ENCODE measurements at places on chromosomes 5 and 9.

DNA sequence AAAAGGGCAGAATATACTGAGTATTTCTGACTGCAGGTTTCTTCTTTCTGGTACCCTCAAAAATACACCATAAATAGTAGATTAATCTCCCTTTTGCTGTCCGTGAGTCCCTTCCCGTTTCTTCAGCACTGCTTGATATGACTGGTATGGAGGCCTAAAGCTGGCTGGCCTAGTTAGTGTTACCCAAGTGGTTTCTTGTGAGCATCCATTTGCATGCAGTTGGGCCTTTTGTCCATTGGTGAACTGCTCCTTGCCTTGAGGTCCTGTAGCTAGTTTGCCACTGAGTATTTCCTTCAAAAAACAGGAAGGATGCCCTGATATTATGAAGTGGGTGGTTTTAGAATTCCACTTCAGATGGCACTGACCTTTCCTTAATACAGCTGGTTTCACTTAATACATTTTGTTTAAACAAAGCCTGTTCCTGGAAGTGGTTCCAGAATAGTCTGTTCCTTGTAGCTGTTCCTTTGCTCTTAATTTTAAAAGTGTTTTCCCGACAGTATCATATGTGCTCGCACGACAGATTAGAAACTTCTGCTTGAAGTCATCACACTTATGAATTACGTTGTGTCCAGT lies 40.0 kb upstream of the ABL1 start:
- DNase-seq = no peak

DNA sequence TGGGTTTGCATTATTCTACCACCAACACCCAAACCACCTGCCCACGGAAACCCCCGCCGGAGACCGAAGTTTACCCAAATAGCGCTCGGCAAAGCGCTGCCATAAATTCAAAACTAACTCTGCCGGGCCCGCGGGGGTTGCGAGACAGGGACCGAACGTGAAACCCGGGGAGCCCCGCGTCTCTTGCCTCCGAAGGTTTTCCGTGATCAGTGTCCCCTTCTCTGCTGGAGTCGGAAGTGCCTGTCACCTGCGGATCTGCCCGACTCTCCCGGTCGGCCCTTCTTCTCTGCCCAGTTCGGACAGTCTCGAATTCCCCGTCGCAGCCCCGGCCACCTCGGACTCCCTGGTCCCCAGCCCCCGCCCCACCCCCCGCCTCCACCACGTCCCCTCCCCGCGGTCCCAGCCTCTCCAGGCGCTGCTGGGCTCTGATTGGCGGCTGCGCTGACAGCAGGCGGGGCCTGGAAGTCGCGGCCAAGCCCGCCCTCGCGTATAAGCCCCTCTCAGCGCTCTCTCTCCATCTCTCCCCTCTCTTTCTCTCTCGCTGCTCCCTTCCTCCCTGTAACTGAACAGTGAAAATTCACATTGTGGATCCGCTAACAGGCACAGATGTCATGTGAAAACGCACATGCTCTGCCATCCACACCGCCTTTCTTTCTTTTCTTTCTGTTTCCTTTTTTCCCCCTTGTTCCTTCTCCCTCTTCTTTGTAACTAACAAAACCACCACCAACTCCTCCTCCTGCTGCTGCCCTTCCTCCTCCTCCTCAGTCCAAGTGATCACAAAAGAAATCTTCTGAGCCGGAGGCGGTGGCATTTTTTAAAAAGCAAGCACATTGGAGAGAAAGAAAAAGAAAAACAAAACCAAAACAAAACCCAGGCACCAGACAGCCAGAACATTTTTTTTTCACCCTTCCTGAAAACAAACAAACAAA lies at the start of gene RORB:
Gene RORB, plus strand, starts transcription at position 517 of the 929 bp plus-strand sequence. CDS start 642 bp downstream, outside the sequence.
- DNase-seq = peak; percentile 47

DNA sequence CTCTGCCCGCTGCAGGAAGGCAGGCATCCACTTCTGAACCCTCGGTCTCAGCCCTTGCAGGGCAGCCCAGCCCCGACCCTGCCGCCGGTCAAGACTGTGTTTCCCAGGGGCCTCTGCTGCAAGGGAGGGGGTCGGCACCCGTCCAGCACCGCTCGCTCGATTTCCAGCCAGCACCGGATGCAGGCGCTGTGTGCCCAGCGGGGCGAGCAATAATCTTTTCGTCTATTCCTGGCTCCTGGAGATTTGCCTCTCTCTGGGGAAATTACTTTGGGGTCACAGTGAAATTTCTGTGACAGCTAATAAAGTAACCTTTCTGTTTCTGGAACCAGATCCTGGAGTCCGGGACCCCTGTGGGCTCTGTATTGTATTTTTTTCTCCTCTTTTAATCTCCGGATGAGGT lies 155.3 kb downstream of the COL23A1 start:
- no peak for DNase-seq

DNA sequence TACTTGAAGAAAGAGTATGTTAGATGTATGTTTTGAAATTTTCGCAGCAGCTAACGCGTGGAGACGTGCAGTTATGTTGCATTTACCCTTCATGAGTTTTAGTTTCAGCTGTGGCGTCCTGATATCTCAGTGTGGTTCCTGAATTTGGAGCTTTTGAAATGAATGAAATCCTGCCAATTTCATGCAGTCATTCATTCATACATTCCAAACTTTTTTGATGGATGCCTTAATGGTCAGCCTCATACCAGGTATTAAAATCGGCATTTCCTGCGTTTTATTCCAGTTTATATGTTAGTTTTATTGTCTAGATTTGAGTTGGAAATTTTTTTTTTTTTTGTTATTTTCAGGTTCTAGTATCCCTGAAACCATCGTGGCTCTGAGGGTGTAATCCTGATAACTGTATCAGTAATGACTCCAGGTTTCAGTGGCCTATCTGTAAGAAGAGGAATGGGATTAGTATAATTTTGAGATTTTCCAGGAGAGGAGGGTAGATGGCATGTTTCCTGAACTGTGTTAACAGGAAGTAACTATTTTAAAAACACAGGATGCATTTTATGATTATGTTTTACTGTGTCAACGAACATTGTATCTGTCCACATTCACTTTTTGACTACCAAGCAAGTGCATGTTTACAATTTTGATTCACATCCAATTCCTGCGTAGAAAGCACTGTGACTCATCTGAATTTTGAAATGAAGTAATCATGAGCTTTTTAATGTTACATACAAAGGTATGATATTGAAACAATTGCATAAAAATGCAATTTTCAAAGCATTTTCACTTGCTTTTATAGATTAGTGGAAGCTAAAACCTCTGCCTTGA lies 1.0 kb downstream of the FOCAD start:
- DNase-seq = no peak

DNA sequence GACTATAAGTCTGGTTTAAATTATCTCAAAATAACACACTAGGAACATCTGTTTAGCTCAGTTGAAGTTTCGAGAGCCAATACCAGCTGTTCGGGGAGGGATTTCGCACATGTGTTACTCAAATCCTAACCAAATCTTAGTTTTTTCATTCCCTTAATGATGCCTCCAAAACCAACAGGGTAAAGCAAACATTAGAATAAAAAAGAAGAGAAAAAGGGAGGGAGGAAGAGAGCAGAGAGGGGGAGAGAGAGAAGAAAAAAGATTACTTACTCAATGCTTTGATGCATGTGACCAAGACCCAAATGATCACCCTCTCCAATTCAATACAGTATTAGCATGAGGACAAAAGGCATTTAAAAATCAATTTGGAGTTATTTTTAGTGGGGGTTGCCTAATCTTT lies 86.0 kb upstream of the NR5A1 start:
- DNase-seq = no peak

DNA sequence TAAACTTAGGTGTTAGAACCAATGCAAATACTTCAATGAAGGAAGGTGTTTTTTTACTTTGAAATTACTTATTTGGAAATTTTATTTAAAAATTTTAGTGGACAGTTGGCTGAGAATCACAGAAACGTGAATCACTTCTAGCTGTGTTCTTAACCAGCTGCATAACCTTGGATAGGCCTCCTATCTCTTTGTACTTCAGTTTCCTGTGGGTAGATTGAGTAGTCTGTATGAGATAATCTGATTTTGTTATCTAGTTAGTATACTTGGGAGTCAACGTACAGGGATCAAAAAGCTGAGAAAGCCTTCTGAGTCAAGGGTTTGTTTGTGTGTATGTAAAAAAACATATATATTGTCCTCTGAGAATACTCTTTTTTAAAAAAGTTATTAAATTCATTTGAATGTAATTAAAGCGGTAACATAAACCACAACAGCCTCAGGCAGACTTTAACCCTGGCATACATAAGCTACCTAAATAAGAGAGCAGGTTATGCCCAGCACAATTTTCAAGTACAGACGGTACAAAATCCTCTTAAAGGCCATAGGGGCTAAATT lies 38.1 kb upstream of the ZCCHC7 start:
- DNase-seq = no peak

DNA sequence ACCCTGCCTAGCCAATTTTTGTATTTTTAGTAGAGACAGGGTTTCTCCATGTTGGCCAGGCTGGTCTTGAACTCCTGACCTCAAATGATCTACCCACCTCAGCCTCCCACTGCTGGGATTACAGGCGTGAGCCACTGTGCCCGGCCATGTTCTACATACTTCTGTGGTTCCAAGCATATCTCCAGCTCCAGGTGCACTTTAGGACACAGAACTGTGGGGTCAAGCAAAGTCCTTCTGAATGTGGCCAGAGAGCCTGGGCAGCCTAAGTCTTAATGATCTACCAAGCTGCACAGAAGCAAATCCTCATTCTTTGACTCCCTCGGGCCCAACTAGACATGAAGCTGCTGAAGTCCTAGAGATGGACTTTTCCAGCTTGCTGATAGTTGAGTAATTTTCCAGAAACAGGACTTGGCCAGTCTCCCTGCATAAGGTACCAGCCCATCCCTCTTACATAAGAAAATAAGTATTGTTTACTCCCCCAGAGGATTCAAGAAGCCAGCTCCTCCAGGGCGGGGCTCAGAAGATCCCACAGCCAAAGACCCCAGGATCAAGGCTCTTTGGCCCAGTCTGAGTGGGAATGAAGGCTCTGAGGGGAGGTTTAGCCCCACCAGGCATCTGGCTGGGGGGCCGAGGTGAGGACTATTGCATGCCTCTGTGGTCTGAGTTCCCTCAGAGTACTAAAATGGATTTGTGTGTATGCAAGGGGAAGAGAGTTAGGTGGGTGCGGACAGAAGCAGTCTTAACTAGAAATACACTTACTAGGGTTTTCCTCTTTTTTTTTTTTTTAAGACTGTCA lies 8.7 kb downstream of the CLTB start:
- no peak for DNase-seq

GRCh38 chr5:180331647-180331950 lies 21.5 kb downstream of the GFPT2 start:
- no peak for DNase-seq

- DNase-seq = no peak
Measured at GRCh38 chr5:178203670-178204181, 607 bp upstream of the HNRNPAB start.

- DNase-seq = no peak
Measured at GRCh38 chr5:39822020-39822419, 397.2 kb upstream of the DAB2 start.

DNA sequence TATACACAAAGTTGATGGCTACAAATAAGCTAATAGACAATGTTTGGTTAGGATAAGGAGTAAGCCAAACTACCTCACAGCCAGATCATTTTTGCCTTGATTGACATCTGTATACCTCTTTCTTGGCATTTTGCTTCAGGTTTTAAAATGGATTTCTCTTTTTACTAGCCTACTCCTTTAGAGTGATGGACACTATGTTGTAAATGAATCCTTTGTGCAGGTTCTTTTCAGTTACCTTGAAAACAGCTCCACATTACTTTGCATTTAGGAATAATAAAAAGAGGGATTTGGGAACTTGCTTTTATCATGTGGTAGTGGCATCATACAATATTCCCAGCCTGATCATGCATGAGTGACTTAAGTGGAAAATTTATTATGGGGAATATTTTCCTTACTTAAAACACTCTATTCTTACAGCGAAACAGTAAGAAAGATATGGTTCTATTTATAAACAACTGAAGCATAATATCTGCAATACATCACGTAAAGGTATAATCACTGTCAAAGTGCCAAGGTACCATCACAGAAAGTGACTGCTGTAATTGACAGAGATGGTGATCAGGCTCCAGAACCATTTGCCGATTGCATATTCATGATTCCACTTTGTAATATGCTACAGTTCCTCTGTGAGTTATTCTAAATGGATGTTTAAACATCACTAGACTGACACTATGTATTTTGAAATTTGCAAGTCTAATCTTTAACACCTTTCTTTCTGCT lies 327.0 kb downstream of the DMRTA1 start:
- DNase-seq = no peak

GRCh38 chr9:104494808-104495207 lies 9.3 kb upstream of the OR13F1 start:
- no peak for DNase-seq

GRCh38 chr9:132637351-132637750 lies 32.4 kb downstream of the DDX31 start:
- no peak for DNase-seq

DNA sequence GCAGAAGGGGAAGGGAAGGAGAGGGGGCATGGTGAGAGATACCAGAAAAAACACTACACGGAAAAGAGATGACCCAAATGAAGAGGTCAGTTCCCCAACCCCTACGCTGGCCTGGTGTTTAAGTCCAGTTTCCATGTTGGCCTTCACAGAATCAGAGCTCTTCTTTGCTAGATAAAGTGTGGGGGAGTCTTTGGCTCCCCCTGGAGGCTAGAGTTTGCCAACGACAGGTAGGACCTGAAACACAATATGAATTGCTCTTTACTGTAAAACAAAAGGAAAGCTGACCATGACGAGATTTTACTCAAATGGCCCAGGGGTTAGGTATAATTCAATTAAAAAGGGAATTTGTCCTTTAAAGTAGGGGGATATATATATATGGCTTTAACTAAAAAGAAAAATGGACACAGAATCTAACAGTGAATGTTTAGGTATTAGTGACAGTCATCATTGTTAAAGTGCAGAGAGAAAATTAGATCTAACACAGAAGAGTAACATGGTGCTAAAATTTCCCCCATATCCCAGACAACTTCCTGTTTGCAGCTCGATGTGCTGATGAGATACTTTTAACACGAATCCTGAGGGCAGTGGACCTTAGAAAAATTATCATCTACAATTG lies 92.0 kb downstream of the SV2C start:
- DNase-seq = peak; percentile 41

DNA sequence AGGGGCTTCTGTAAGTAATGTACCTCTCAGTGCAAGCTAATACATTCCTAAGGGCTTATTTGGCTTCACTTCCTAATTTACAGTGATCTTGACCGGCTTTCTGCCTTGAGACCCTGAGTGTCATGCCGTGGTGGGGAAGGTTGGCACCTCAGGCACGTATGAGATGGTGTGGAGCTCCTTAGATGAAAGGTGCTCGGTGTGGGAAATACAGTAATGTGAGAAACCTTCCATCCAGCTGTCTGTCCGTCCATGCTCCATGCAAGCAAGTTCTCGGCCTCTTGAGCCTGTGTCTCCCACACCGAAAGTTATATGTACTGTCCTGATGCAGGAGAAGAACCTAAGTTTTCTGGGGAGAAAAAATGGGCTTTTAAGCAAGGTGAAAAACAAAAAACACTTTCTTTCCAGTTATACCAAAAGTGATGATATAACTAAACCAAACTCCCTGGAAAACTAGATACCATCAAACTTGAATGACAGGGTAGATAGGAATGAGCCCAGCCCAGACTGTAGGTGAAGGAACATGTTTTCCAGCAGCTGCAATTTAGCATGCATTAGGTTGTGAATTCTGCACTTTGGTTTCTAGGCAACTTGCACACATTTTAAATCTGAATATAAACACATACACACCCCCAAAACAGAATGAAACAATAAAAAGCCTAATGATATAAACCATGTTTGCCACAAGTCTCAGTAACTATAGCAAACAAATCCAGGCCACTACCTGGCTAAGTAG lies 279.6 kb downstream of the FANCC start:
- DNase-seq = no peak
